GM23338 (cell line): ENCODE measurements at places on chromosomes 7 and 10.
A peak's percentile ranks its signal among the peaks of the same experiment; 100 is the strongest.

DNA sequence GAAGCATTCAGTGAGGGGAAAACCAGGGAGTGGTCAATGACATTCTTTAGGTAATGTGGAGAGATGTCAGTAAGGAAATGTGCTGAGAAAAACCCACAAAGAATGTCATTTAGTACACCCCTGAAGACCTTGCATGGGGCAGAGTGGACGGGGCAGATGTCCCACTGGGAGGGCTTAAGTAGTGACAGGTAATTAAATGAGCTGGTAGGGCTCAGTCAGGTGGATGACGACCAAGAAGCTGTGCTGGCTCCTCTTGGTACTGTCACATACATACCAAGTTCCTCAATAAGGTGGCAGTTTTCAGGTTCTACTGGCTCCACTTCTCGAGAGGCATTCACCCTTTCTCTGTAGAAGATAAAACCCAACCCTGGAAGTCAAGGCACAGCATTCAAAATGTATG lies 1.8 kb downstream of the PON3 start:
- no peak for DNase-seq

DNA sequence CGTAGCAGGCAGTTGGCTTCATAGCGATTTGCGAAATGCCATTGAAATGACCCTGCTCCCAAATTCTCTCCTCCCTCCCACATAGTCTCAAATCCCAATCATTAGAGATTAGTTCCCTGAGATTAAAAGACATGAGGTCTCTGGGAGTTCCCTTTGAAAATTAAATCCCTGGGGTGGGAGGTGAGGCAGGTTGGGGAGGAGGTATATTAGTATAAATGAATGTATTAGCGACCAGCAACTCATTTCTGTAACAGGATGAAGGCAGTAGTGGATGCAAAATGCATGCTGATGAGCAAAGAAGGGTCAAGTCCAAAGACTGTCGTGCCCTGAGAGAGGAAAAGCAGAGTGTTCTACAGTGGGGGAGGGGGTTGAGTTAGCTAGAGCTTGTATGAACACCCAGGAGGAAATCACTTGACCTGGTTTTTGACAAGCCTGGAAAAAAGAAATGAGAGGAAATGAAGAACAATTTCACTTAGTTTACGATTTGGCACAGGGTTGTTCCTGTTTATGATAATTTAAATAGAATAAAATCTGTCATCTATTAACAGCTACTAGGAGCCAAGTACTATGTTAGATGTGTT lies 79.6 kb upstream of the MTPN start:
- DNase-seq, result no peak

GRCh38 chr7:142323706-142324105 lies 65.8 kb upstream of the PRSS58 start:
- DNase-seq, result peak; percentile 92

- DNase-seq, result no peak
These were observed 262.8 kb downstream of the AUTS2 start for GRCh38 chr7:69860941-69861622.

DNA sequence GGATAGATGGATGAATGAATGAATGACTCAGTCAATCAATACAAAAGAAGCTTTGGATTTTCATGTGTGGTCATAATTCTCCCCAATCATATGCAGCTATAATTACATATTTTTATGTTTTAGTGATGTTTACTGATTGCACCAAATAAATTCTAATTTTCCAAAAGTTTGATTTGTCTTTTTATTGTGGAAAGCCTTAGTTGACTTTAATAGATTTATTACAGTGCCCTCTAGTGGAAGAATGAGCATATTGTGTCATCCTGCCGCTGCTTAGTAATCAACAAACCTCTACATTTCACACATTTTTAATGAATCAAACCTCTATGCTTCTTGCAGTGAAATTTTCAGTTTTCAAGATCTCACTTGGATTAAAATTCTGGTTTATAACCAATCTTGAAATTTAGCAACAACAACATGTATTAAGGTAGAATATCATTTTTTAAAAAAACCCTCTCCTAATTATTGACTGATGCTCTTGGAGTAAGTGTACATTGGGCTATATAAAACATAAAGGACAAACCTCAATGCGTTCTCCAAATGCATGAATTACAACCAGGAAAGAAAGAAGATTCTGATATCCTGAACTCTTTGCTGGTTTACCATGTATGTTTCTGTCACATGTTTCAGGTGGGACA lies 55.6 kb upstream of the PNLIP start:
- peak; percentile 76 for DNase-seq

GRCh38 chr7:52775876-52776275 lies 259.6 kb upstream of the POM121L12 start:
- DNase-seq, result no peak

GRCh38 chr10:119538632-119539358 lies 3.7 kb downstream of the RGS10 start:
- DNase-seq, result no peak

DNA sequence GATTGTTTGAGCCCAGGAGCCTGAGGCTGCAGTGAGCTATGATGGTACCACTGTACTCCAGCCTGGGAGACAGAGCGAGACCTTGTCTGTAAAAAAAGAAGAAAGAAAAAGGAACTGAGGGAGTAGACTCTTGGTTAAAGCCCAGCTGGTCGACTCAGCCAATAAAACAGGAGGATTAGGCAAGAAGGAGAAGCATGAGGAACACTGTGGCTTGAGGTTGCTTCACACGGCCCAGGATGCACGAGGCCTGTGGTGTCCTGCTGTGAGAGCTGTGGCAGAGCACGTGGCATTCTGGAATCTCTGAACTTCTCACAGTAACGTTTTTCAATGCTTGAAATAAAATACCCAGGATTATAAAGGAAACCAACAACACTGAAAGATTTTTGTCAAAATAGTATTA lies 93.3 kb downstream of the CUL2 start:
- DNase-seq, result no peak
